Kidney (tissue), 22 donors: ENCODE measurements at places on chromosomes 4 and X. TPM values are rescaled to one million over a fixed set of nuclear protein-coding genes. Genes with fewer than 3 reads are reported as not detected.

DNA sequence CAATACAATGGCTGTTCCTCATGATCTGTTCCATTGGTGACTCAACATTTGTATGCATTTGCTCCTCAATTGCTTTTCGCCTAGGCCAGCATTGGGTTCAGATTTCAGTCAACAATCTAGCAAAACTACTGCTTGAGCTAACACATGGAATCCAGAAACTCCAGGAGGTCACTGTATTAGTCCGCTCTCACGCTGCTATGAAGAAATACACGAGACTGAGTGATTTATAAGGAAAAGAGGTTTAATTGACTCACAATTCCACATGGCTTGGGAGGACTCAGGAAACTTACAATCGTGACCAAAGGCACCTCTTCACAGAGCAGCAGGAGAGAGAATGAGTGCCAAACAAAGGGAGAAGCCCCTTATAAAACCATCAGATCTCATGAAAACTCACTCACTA lies 67.1 kb downstream of the RXFP1 start:
- DNase-seq, result no peak

GRCh38 chr4:52877694-52878093 lies 15.6 kb downstream of the RASL11B start:
- no peak for DNase-seq

GRCh38 chr4:95193391-95194224 lies 355.2 kb downstream of the UNC5C start:
- DNase-seq, result no peak

DNA sequence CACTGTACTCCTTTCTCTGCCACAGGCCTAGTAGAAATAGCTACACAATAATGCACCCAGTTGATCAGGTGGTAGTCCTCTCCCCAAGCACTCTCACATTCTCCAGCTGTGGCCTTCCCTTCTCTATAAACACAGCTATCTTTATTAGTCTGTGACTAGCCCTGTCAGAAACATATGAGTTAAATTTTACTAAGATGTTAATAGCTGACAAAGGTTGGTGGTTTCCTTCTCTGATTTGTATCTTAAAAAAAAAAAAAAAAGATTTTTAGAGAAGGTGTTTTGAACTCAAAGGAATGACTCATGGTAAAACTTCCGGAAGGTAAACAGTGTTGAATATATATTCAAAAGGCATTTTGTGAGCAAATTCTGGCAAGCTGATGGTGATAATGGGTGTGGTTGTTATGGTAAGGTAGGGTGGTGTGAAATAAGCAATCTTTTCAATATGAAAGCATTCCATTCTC lies 327.4 kb downstream of the PPP3CA start:
- DNase-seq, result peak; percentile 19

GRCh38 chr4:33381816-33382215 lies 2661.6 kb downstream of the PCDH7 start:
- DNase-seq, result no peak

HEPH gene
- polyA plus RNA-seq, result 6.2 TPM

ASB9 gene
- polyA plus RNA-seq, result 15.7 TPM
